ENCODE measurements at places on chromosomes 5 and 9.

GRCh38 chr9:8420416-8420815 is 620.8 kb upstream of the DMAC1 start:
- no peak for DNase-seq

DNA sequence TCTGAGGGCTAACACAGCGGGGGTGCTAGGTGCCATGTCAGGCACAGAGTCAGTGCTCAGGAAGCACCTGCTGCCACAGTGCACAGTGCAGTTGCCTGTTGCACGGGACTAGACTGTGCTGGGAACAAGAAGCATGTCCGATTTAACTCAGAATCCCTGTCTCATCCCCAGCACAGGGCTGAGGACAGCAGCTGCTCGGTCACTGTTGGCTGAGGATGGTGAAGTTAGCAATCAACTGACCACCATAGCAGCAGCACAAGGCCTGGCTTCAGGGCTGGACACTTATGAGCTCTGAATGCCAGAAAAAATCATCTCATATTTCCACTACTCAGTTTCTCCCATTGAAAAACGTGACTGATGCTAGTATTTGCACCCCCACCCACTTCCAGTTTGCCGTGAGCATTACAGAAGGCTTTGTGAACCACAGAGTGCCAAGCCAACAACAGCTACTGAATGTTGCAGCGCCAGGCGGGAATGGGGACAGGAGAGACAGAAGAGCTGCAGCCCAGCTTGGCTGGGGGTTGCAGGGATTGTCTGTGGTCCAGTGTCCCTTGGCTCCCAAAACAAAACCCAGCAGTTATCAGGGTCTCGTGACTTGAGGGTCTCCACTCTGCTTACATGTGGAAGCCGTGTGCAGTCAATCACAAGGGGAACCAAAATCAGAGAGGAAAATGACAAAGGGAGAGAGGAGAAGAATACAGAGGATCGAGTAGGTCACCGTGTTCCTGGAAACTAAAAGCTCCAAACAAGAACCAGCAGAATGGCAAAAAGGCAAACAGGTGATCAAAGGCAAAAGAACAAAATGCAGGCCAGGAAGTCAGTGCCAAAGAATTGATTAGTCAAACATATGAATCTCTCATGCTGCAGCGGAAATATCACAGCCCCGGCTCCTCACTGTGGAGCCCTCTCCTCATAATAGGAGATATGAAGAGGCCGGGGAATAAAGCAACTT is 155.6 kb downstream of the CRB2 start:
- no peak for DNase-seq

- DNase-seq, result no peak
Measured at GRCh38 chr9:104961701-104962359, 33.9 kb upstream of the ABCA1 start.

- DNase-seq, result no peak
Measured at GRCh38 chr5:141783947-141784296, 94.3 kb downstream of the PCDH1 start.

DNA sequence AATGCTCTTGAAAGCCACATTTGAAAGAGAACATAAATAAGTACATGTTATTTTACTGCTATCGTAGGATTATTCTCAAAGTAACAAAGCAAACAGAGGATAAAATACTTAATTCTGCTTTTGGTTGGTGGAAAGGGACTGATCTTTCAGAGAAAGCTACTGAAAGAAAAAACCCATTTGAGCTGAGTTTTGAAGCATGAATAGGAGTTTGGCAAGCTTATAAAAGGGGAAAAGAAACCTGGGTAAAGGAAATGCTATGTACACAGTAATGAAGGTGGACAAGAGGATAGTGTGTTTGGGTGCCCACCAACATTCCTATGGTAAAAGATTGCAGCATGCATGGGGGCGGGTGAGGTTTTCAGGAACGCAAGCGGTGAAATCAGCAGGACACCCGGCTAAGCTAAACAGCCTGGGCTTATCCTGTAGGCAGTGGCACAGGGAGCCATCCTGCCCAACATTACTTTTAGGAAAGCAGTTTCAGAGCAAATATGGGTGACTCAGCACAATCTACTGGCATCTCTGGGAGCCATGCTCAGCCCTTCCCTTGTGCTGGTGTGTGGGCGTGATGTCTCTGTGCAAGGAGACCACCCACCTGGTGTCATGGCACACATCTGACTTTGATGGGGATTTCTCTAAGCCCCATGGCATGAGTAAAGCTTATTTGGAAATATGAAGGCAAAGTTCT is 673.9 kb upstream of the KLF4 start:
- no peak for DNase-seq
